Heart left ventricle (tissue), 16 donors: ENCODE measurements at places on chromosomes 2 and 18.

DNA sequence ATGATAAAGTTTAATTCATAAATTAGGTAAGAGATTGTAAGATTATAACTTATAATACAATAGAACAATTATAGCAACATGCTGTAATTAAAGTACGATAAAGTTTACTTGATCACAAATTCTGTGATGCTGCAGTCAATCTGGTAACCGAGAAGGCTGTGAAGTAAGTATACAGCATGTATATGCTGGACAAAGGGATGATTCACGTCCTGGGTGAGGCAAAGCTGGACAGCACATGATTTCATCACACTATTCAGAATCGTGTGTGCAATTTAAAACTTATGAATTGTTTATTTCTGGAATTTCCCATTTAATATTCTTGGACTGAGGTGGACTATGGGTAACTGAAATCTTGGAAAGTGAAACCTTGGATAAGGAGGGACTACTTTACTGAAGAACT, 522.2 kb upstream of the CNTNAP5 start:
- no peak for DNase-seq
- H3K27me3 ChIP-seq, result no peaks in the 10 kb centered on the region
- H3K4me3 ChIP-seq, result no peak overlapping the region
- H3K27ac ChIP-seq, result no peak overlapping the region

DNA sequence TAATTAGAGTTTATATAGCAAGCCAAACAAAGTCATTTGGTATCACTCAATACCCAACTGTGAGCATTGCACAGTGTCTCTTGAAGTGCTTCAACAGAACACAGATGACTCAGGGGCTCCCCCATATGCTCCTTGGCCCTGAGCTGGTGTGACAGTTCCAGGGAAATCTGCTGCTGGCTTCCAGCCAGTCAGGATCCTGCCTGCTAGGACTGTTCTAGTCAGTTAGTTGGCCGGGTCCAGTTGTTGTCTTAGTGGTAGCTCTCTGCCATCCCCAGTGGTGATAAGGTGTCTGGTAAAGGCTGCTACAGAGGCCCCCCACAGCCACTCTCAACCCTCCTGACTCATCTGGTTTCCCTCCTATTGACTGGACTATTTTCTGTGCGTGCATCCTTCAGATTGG, 100.3 kb downstream of the IRS1 start:
- no peaks in the 10 kb centered on the region for H3K36me3 ChIP-seq
- H3K4me3 ChIP-seq, result no peak overlapping the region
- H3K27me3 ChIP-seq, result no peaks in the 10 kb centered on the region
- peak; percentile 82 for DNase-seq
- peaks cover 14% of the 10 kb centered on the region for H3K4me1 ChIP-seq

- H3K36me3 ChIP-seq, result peaks cover 6% of the 10 kb centered on the region
- H3K4me3 ChIP-seq, result no peak overlapping the region
- peak; percentile 36 for DNase-seq
- peaks cover 15% of the 10 kb centered on the region for H3K4me1 ChIP-seq
Observed at GRCh38 chr2:207933396-207934065, 91.8 kb downstream of the PLEKHM3 start.

DNA sequence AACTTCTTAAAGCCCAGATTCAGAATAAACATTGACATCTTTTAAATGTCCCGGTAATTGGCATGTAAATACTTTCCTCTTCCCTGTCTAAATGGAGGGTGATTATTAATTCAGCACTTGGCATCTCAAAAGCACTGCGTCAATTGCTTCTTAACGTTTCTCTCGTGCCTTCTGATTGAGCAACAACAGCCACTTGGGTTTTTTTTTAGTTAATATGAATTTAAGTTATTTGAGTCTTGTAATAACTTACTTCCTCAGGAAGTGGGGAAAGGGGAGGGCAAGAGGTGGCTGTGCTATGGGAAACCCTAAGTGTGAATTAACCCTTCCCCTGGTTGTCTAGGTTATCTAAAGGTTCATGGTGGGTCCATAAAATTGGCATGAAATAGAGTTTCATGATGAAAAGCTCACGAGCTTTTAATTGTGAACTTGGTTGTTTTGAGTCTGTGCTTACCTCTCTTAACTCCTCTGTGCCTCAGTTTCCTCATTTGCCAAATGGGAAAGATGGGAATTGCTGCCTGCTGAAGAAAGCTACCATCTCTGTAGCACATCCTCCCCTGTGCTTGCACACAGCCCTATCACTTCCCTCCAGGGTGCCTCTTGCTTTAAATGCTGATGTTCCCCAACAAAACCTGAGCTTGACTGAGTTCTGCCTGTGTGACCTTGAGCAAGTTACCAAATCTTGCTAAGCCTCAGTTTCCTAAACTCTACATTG, 126.3 kb upstream of the BCL2L11 start:
- no peak overlapping the region for H3K4me3 ChIP-seq
- no peaks in the 10 kb centered on the region for H3K27me3 ChIP-seq
- DNase-seq, result no peak
- no peaks in the 10 kb centered on the region for H3K4me1 ChIP-seq
- H3K27ac ChIP-seq, result no peak overlapping the region
- no peaks in the 10 kb centered on the region for H3K36me3 ChIP-seq

- DNase-seq, result no peak
- H3K36me3 ChIP-seq, result no peaks in the 10 kb centered on the region
- H3K4me3 ChIP-seq, result no peak overlapping the region
- H3K27me3 ChIP-seq, result no peaks in the 10 kb centered on the region
Observed at GRCh38 chr18:58576638-58577251, 52.1 kb downstream of the ALPK2 start.

DNA sequence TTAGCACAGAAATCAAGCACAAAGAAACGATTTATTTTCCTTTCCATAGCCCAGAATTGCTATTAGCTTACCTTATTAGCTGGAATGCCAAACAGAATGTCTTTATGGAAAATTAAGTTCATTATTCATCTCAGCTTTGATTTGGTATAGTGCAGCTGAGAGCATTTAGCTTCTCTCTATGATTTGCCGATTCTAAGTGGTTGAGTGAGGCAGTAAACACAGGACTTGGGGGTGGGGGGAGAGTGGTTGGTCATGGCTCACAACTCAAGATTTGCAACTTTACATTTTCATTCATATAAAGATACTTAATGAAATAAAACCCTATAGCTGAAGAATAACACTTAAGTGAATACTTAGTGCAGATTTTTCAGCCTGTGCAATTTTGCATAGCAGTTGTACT, 395.2 kb downstream of the TGIF1 start:
- H3K27me3 ChIP-seq, result no peaks in the 10 kb centered on the region
- H3K27ac ChIP-seq, result no peak overlapping the region
- no peaks in the 10 kb centered on the region for H3K36me3 ChIP-seq
- H3K4me1 ChIP-seq, result no peaks in the 10 kb centered on the region

- no peaks in the 10 kb centered on the region for H3K4me1 ChIP-seq
- H3K27ac ChIP-seq, result no peak overlapping the region
- no peak for DNase-seq
- H3K4me3 ChIP-seq, result no peak overlapping the region
- H3K27me3 ChIP-seq, result no peaks in the 10 kb centered on the region
Observed at GRCh38 chr2:113910967-113911678, 21.2 kb downstream of the ACTR3 start.

DNA sequence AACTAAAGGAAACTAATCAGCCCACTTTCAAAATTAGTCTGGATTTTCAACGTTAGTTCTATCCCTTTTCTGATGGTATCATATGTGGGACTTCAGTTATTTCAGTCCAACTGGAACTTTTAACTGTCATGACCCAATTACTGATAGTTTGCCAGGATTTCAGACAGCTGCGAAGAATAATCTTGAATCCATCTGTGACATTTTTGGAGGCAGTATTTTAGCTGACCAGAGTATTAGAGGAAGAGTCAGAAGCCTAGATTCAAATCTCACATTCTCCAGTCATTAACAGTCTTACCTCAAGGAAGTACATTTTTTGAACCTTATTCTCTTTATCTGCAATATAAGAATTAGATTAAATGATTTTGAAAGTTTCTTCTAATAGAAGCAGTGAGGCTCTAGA, 81.3 kb downstream of the PTRHD1 start:
- no peak overlapping the region for H3K27ac ChIP-seq
- no peak for DNase-seq
- peaks cover 78% of the 10 kb centered on the region for H3K36me3 ChIP-seq
- H3K4me1 ChIP-seq, result peaks cover 12% of the 10 kb centered on the region
- H3K4me3 ChIP-seq, result no peak overlapping the region

GRCh38 chr2:215422676-215423075, 13.2 kb downstream of the FN1 start:
- no peak overlapping the region for H3K4me3 ChIP-seq
- H3K27me3 ChIP-seq, result no peaks in the 10 kb centered on the region
- DNase-seq, result no peak
- no peaks in the 10 kb centered on the region for H3K4me1 ChIP-seq

- no peaks in the 10 kb centered on the region for H3K27me3 ChIP-seq
- no peak overlapping the region for H3K27ac ChIP-seq
- no peak for DNase-seq
- no peaks in the 10 kb centered on the region for H3K4me1 ChIP-seq
- no peaks in the 10 kb centered on the region for H3K36me3 ChIP-seq
Observed at GRCh38 chr2:42761554-42761953, 2.4 kb downstream of the OXER1 start.

DNA sequence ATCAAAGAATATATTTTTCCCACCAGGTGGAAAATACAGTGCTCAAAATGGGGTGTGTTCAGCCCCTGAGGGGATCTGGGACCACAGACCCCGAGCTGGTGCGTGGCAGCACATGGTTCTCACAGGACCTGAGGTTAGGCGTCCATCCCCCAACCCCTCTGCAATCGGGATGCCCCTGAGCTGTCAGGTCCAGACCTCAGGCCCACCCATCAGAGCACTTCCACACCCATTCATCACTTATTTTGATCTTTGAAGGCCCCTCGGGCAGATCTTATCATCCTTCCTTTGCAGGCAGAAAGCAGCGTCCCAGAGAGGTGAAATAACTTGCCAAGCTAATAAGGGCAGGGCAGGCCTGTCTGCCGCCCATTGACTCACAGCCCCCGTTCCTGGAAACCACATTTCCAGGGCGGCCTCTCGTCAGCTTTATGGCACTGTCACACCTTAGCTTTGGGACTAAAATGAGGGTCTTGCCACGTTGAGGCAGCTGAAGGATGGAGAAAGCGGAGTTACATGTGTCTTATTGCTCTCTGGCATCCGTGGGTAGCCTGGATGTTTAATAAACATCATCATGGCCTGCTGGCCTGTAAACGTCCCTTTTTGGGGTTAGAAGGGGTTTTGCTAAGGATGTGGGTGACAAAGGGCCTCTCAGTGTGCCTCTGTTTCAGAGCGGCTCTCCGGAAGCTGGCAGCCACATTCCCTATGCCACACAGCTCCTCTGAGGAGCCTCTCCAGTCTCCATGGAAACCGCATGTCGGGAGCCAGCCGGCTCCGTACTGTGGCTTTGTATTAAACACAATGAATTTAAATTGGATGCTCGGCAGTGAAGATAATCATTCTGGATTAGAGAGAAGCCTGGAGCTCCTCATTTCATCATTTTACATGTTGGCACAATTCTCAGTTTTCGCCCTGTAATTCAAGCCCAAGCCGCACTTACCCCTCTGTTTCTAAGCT, 58.3 kb upstream of the MAPRE3 start:
- no peak for DNase-seq
- H3K4me3 ChIP-seq, result no peak overlapping the region
- H3K36me3 ChIP-seq, result no peaks in the 10 kb centered on the region

DNA sequence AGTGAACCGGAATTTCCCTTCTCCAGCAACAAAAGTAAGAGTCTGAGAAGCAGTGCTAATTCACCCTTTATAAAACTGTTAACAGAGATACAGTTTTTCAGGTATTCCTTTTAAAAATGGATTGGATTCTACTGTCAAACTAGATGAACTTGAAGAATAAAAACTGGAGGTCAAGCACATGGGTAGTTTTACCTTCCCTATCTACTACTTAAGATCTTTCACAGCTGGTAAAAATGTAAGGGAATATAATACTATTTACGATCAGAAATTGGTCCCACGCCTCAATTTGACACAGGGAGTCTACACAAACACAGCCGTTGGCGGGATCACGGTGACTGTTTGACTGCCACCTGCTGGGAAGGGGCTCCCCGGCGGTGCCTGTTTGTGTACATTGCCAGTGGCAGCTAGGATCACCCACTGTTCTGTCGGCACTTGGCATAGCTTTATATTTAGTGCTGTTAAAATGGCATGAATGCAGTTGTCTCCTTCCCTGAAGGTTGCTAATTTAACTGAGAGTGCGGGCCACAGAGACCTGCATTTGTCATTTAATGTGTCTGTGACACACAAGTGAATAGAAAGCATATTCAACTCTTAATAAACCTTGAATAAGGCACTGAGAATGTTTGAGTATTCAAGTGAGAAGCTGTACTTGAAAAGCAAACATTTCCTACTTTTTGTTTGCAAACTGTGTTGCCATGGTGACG, 59.5 kb downstream of the ABCG8 start:
- no peaks in the 10 kb centered on the region for H3K4me1 ChIP-seq
- no peak for DNase-seq
- H3K27me3 ChIP-seq, result no peaks in the 10 kb centered on the region
- H3K4me3 ChIP-seq, result no peak overlapping the region
- no peak overlapping the region for H3K27ac ChIP-seq

DNA sequence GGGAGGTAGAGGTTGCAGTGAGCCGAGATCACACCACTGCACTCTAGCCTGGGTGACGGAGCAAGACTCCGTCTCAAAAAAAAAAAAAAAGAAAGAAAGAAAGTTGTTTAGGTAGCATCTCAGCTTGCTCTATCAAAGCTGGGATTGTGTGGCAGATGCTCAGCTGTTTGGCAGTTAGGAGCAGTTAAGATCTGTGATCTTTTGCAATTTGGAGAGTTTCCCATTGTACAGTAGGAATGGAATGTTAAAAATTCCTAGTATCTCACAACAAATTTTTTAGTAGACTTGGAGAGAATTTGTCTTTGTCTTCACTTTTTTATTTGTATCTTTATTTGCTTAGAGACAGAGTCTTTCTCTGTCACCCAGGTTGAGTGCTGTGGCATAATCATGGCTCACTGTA, 122.9 kb upstream of the UNC80 start:
- H3K4me1 ChIP-seq, result no peaks in the 10 kb centered on the region
- peaks cover 3% of the 10 kb centered on the region for H3K36me3 ChIP-seq
- DNase-seq, result no peak
- no peak overlapping the region for H3K27ac ChIP-seq
- H3K4me3 ChIP-seq, result no peak overlapping the region
- no peaks in the 10 kb centered on the region for H3K27me3 ChIP-seq

GRCh38 chr2:233081232-233081730, 21.1 kb downstream of the INPP5D start:
- H3K27me3 ChIP-seq, result no peaks in the 10 kb centered on the region
- DNase-seq, result no peak
- no peak overlapping the region for H3K4me3 ChIP-seq
- peaks cover 38% of the 10 kb centered on the region for H3K4me1 ChIP-seq
- no peak overlapping the region for H3K27ac ChIP-seq

- no peaks in the 10 kb centered on the region for H3K36me3 ChIP-seq
- no peak overlapping the region for H3K4me3 ChIP-seq
- no peak overlapping the region for H3K27ac ChIP-seq
- H3K4me1 ChIP-seq, result no peaks in the 10 kb centered on the region
- peaks cover 28% of the 10 kb centered on the region for H3K27me3 ChIP-seq
- DNase-seq, result no peak
Observed at GRCh38 chr2:45140675-45141074, 131.4 kb upstream of the SIX2 start.
